ENCODE measurements at places on chromosomes 5 and 9.

- no peak for DNase-seq
Observed at GRCh38 chr9:97503862-97504210, 2.4 kb downstream of the TMOD1 start.

DNA sequence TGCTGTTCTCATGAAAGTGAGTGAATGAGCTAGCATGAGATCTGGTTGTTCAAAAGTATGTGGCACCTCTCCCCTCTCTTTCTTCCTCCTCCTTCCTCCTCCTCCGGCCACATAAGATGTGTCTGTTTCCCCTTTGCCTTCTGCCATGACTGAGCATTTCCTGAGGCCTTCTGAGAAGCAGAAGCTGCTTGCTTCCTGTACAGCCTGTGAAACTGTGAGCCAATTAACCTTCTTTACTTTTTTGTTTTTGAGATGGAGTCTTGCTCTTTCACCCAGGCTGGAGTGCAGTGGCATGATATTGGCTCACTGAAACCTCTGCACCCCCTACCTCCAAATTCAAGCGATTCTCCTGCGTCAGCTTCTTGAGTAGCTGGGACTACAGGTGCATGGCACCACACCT is 6.1 kb downstream of the S100Z start:
- no peak for DNase-seq

DNA sequence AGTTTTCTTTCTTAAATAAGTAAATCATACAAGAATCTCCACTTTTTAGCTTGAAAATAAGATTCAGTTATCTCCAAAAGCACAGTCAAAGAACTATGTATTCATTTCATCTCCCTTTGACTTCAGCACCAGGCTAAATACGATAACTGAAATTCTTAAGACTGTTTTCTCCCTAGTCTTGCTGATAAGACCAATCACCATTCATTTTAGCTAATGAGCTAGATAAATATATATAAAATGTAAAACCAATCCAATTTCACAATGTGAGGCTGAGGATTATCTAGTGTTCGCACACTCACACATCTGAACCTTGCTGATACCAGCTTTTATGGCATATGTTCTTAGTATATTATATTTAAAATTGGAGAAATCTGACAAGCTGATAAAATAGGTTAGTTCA is 17.3 kb upstream of the ZNF622 start:
- no peak for DNase-seq

DNA sequence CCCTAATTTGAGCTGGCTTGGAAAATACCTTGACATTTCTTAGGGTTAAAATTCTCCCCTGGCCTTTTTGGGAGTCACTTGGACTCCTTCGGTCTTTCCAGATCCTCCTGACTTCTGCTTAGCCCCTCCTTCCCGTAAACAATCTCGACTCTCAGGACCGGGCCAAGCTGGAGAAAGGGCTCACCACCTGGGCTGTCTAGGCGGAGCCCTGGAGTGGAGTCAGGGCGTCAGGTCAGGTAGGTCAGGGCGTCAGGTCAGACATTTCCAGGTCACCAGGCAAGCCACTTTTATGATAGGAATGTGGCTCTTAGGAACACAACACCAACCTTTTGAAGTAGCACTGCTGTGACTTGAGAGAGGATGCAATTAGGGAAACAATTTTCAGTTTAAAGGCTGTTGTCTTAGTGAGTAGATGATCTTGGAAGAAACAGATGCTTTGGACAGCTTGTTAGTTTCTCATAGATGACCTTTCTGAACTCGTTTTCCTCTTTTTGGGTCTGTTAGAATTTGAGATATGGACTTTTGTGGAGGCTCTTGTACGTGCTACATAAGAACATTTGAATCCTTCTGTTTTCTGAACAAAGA is 12.8 kb downstream of the OSTF1 start:
- DNase-seq = no peak

DNA sequence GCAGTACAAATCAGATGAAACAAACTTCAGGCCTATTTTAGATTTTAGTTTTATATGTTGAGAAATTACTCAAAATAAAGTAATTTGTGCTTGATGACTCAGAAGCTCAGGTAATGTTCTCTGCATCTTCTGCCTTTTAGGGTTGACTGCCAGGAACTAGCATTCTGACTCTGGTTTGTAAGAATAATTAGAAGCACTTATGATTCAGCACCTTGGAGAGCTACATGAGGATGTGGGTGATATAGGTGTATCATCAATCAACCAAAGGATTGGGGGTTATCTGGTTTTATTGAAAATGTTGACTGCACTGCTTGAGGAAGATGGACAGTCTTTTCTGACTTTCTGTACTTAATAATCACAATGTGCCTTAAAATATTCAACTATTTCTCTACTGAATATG is 118.7 kb upstream of the SGCD start:
- no peak for DNase-seq

DNA sequence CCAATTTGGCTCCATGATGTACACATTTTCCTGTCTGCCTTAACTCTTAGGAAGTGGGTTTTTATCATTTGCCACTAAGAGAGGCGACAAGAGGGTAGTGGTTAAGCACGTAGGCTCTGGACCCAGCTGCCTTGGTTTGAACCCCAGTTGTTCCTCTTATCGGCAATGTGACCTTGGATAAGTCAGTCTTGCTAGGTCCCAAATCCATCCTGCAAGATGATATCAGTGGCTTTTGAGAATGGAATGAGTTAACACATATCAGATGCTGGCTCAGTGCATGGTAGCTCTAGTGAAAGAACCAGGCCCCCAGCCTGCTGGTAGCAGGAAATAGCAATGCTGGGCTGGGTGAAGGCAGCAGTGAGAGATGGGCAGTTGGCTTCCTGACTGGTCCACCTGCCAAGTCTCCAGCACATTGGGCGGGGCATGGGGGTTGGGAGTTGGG is 72.5 kb downstream of the STK10 start:
- no peak for DNase-seq

DNA sequence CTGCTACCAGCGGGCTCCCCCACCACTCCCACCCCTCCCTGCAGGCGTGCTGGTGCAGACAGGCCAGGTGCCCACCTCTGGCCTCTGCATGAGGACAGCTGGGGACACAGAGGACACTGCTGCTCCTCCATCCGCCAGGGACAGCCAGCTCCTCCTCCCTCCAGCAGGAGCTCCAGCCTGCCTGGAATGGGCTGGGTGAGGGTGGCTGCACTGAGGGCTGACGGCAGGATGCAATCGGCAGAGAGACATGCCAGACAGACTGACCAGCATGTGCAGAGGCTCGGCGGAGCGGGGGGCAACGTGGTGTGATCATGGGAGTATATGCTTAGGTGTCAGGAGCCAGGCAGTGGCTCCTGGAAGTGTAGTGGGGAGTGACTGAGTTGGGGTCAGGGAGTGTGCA is 68.4 kb downstream of the RASGEF1C start:
- DNase-seq = no peak

GRCh38 chr5:103211576-103212561 is 46.7 kb upstream of the MACIR start:
- no peak for DNase-seq

Measured in activated naive CD8-positive, alpha-beta T cell treated with anti-CD3 and anti-CD28 coated beads, Interleukin-2, amount 50 U/mL, for 16 hours (primary cell).